Hippocampal formation (tissue), 2 donors: ENCODE measurements at places on chromosomes 1 and 21.

GRCh38 chr1:38004284-38005108 lies 818 bp downstream of the FHL3 start:
- no peak for DNase-seq

GRCh38 chr1:168050880-168051279 lies 85.8 kb downstream of the GPR161 start:
- DNase-seq, result no peak

DNA sequence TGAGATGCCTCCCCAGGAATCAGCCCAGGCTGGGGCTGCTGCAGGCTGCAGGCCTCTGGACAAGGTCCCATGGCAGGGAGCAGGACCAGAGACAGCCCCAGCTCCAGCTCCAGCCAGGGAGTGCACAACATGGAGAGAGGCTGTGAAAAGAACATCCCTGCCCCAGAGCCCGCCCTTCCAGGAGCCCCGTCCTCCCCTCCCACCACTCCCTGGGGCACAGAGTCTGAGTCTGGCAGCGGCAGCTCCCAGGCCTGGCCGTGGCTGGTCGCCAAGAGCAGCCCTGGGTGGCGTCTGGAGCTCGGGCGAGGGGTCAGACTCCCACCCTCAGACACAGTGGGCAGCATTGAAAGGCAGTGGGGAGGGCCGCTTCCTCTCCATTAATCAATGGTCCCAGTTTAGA lies 37.8 kb downstream of the MEGF6 start:
- no peak for DNase-seq

- DNase-seq, result no peak
These were observed 15.6 kb downstream of the TGFBR3 start for GRCh38 chr1:91870322-91870721.

- no peak for DNase-seq
These were observed 26.6 kb upstream of the RWDD3 start for GRCh38 chr1:95207223-95207935.

- DNase-seq, result no peak
These were observed 56.3 kb downstream of the MORN1 start for GRCh38 chr1:2334883-2335534.

GRCh38 chr21:34795175-34795547 lies 126.4 kb downstream of the CLIC6 start:
- DNase-seq, result no peak

- no peak for DNase-seq
These were observed 8.1 kb downstream of the RGS8 start for GRCh38 chr1:182676274-182676673.

DNA sequence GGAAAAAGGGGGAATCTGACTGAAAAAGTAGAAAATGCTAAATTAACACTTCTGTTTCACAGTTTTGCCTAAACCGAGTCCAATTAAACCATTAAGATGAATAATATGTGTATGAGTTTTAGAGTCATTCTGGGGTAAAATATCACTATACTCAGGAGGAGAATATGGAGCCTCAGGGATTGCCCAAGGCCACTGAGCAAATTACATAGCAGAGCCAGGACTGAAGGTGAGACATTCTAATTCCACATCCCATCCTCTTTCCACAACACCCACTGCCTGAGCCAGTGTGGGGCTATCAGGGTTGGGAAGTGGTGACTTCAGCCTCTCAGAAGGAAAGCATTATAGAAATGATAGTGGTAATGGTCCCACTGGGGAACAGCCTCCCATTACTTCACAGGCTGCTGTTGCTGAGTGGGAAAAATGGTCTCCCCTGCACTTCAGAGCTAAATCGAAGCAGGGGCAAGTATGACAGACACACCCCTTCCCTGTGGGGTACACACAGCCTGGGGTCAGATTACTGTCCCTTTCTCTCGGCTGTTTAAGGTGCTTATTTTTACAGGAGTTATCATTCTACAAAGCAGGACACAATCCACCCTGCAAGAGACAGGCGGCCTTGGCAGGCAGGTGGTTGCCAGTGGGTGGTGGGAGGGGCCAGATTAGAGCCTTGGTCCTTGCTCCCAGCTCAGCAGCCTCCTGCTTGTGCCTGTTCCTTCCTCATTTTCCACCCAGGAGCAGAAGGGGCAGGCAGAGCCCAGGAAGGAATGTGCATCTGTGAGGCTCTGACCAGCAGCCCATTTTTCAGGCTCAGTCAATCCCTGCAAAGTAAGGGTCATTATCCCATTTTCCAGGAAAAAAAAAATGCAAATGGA lies 9.5 kb upstream of the BCAR3 start:
- DNase-seq, result no peak

DNA sequence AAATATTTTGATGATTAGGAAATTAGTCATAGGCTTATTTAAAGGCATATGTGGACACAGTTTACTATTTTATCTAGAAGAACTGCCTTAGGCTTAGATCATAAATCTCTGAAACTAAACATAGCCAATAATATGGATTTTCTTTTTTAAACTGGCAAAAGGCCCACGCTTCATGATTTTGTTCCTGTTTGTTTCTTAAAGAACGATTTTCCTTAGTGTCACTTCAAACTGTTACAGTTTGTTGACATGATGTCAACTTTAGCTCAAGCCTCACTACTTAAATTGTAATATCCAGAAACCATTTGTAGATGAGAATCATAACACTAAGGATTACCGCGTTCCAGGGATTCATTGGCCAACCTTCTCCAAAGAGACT lies 322.6 kb downstream of the HHIPL2 start:
- no peak for DNase-seq

GRCh38 chr1:158485455-158485854 lies 13.4 kb downstream of the OR10R2 start:
- no peak for DNase-seq
